ENCODE measurements at places on chromosomes 1 and 21.

GRCh38 chr1:158818560-158818959 lies 12.6 kb upstream of the MNDA start:
- no peak for DNase-seq

DNA sequence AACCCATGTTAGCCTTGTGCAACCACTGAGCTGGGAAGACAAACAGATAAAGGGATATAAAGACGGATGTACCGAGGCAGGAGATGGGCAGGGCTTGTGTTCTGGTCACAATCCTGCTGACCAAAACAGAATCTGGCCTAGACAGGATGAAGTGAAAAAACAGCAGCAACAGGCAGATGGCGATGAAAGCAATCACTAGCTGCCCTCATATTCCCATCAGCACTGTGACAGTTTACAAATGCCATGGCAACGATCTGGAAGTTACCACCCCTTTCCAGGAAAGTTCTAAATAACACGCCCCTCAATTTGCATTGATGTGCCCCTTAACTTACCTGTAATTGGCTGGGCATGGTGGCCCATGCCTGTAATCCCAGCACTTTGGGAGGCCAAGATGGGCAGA lies 40.6 kb upstream of the CD46 start:
- DNase-seq = peak; percentile 77

DNA sequence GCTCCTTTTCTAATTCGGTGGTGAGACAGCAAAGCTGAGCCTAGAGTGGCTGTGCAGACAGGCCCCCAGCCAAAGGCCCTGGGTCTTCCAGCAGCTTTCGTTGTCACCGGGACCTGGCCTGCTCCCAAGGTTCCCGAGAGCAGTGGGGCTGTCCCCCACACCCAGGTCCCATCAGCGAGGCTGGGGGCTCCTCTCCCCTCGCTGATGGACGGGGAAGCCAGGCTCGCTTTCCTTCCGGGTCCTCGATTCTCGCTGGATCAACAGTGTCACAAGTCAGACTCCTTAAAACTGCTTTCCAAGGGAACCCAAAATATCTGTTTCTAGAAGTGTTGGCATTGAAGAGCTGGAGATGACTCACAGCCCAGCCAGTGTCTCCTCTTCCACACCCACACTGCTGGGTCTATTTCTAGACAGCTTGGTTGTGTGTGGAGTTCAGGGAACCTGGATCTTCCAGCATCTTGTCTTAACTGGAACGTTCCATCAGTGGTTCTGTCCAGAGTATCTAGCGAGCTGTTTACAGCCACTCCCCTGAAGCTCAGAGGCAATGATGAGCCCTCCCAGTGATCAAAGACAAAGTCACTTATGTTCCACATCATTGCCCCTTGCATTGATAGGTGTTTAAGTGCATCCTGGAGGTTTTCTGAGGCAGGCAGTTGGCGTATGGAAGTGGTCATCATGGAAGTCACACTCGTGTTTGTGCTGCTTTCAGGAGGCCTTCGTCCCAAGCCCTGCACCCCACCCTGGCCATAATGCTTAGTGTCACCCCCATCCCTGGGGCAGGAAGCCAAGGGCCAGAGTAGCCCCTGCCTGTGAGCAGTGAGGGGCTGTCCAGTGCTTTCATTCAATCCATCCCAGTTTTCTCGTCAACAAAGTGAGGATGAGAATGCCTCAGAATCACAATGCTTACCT lies 35.2 kb downstream of the RRP1 start:
- DNase-seq = no peak

- DNase-seq = no peak
Measured at GRCh38 chr1:197481101-197481500, 213.0 kb downstream of the CRB1 start.

- no peak for DNase-seq
Measured at GRCh38 chr1:68644504-68644903, 147.6 kb upstream of the DEPDC1 start.

GRCh38 chr1:187413405-187414169 lies 584.8 kb downstream of the PLA2G4A start:
- peak; percentile 14 for DNase-seq

DNA sequence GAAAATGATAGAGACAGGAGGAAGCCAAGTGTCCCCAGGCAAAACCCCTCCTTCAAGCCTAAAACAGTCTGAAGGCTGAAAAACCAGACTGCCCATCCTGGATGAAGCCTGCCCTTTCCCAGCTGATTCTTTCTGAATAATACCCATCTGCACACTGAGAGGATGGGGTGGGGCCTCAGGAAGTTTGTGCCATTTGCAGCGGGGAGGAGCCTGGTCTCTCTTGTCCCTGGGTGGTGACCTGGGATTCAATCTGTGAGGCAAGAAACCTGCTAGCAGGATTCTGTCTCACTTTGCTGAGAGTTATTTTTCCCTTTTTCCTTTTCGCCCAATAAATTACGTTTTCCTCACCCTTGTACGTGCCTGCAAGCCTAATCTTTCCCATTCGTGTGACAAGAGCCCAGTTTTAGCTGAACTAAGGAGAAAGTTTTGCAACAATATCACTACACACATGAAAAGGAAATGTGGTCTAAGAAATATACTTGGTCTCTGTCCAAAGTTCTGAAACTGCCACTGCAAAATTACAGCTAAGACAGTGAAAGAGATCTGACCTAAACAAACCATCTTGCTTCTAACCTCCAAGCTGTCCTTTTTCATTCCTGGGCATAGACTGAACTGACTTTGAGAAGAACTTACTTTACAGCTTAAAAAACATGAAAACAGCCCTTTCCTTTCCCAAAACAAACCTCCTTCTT lies 105.0 kb downstream of the COP1 start:
- no peak for DNase-seq

DNA sequence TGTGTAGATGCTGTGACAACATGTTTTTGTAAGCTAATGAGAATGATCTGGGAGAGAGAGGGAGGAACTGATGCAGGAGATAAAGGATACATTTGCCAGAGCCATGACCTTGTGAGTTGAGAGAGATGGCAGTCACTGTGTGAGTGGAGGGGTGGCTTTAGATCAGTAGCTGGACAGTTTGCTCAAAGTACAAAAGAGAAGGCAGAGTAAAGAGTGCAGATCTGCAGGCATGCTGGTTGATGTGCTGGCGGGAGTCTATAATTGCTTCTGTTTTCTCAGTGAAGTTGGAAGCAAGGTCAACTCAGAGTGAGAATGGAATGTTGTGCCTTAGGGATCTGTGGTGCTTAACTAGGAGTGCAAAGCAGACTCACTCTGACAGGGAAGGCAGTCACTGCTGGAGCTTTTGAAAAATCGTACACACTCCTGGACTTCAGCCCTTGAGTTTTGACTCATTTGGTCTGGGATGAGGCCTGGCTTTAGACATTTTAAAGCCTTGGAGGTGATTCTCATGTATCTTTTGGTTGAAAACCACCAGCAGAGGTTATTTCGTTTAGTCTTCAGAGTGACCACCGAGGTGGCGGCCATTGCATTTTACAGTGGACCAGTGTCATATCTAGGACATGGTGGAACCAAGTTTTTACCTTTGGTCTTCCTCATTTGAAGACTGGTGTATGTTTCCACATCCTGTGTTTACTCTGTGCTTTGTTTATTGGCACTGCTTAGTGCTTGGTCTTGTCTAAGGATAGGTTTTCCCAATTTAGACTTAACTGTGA lies 49.6 kb downstream of the MTR start:
- DNase-seq = no peak

GRCh38 chr1:100496896-100497295 lies 41.0 kb upstream of the GPR88 start:
- DNase-seq = no peak

DNA sequence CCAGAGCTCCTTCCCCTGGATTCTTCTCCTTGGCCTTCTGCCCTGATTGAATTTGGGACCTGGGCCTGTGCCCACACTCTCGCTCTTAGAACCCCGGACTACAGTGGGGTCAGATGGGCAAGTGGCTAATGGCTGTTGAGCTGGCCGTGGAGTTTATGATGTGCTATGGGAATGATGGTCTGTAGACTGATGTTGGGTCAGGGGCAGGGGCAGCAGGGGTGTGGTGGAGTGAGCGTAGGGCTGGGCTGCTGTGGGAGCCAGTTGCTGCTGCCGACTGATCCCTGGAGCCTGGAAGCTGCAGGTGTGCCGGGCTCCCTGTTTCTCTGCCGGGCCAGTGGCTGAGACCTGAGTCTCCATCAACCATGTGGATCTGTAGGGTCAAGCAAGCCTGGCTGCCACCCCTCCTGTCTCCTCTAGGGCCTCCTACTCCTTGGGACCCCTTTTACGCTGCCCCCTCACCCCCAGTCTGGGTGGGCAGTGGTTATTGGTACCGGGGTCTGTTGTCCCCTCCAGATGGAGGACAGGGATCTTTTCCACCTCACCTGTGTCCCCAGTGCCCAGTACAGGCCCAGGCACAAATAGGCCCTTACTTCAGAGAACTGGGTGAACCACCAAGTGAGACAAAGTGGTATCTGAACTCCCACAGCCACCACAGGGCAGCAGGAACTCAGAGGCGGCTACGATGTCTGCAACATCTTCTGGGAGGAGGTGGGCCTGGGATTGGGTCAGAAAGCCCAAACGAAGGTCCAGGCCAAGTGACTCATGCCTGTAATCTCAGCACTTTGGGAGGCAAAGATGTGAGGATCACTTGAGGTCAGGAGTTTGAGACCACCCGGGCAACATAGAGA lies 5.1 kb downstream of the PODN start:
- no peak for DNase-seq

GRCh38 chr1:15483971-15484370 lies 8.1 kb downstream of the CELA2B start:
- DNase-seq = no peak

DNA sequence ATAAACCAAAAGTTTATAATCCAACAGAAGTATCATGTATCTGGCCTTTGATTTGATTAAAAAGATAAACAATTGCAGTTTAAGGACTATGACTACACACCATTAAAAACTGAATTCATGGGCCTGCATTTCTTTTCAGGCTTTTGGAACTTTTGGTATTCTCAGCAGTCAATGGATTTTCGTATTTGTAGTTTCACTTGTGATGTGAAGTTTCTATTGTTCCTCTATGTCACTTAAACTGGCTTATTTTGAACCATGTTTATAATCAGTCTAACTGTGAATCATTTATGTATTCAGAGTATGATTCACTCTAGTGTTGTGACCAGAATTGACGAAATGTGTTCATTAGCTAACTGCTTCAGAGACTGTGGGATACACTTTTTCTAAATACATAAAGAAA lies 132.9 kb downstream of the COQ8A start:
- no peak for DNase-seq

GRCh38 chr1:229067546-229067945 lies 203.4 kb upstream of the RAB4A start:
- no peak for DNase-seq

DNA sequence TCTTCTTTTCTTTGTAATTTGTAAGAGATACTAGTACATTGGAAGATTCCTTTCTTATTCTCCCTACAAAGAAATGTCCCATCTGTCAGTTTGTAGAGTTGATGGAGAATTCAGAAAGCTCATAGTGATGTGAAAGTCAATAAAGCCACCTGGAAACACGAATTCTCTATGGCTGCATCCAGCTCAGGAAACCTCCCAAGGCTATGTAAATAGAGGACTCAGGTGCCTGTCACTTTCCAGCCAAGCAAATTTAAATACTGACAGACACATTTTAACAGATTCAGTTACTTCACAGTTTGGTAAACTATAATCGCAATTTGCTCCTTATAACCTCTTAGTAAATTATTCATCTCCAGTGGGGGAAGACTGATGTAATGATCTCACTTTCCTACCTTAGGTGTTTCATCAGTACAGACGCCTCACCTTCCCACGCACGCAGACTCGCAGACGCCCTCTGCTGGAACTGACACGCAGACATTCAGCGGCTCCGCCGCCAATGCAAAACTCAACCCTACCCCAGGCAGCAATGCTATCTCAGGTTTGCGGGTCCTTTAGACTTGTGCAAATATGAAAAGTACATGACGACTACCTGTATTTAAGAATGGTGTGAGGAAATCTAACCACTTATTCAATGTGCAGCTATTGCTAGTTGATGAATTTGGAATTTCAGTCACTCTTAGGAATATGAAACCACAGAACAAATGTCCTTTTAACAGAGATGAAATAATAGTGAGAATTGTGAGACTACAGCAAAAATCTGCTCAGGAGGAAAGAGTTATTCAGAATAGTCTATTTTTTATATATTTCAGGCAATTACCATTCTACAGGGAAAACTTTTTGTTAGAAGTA lies 60.6 kb downstream of the PTPRC start:
- peak; percentile 85 for DNase-seq

DNA sequence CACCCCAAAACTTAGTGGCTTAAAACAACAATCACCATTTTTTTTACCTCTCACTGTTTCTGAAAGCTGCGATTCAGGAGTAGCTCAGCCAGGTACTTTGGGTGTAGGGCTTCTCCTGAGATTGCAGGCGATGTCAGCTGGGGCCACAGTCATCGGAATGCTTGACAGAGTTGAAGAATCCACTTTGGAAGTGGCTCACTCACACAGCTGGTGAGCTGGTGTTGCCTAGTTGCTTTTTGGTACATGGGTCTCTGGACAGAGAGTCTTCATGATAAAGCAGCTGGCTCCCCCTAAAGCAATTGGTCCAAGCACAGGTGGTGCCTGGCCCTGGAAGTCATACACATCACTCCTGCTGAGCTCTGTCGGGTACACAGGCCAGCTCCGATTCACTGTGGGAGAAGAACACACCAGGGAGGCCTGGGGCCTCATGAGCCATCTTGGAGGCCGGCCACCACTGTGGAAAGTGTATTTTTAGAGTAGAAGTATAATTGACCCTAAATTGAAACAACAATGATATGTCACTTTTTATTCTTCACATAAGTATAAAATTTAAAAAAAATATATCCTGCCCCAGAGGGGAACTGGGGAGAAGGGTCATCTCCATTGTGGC lies 75.2 kb upstream of the GALNT2 start:
- no peak for DNase-seq

DNA sequence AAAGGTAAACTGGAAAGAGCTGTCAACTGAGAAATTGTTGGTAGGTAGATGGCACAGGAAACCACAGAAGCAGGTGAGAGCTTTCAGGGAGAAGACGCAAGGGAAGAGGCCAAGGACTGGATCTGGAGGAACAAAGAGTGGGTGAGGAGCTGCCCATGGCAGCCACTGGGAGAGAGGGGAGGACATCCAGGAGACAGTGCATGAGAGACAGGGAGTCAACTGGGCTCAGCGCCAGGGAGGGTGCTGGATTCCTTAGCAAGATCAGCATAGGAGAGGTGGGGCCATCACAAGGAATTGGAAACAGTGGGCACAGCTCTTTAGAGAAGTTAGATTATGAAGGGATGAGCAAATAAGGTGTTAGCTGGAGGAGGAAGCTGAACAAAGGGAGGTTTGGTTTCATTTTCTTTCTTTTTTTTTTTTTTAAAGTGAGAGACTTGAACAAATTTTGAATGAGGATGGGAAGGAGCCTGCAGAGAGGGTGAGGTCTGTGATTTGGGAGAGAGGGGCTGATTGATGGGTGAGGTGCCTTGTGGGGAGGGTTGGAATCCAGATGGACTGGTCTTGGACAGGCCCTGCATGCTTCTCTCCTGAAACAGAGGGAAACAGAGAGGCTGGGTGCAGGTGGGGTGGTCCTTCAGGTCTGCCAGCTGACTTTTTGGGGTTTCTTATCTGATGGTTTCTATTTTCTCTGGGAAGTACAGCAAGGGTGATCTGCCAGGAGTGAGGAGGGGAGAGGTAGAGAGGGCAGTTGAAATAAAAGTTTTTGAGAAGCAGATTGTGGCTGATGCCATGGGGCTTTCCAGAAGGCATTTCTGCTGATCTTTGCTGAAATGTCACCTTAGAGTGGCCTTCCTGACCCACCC lies 5.4 kb downstream of the CYP4B1 start:
- DNase-seq = no peak

Measured in HT-29 (cell line).